ENCODE measurements at places on chromosomes 1 and 21.
A peak's percentile ranks its signal among the peaks of the same experiment; 100 is the strongest.

- DNase-seq: no peak
Observed at GRCh38 chr21:34973685-34974084, 75.4 kb downstream of the RUNX1 start.

DNA sequence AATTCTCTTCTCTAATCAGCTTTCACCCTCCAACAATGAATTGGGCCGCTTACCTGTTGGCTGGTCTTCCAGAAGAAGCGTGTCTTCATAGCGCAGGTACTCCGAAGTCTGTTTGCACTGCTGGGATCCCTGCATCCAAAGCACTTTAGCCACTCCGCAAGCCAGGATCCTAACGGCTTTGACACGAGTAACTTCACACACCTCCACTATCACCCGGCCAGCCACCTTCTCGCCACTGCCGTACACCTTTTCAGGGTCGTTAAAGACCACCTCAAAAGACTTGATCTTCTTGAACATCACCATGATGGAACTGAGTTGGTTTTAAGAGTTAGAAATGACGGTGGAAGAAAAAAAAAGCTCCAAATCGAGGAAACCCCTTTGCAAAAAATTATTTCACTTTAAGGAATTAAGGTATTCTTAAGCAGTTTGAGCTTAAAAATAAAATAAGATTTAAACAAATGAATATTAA lies 381 bp downstream of the TXNIP start:
- DNase-seq: no peak

- no peak for DNase-seq
Observed at GRCh38 chr1:21939650-21940374, 2.7 kb upstream of the HSPG2 start.

DNA sequence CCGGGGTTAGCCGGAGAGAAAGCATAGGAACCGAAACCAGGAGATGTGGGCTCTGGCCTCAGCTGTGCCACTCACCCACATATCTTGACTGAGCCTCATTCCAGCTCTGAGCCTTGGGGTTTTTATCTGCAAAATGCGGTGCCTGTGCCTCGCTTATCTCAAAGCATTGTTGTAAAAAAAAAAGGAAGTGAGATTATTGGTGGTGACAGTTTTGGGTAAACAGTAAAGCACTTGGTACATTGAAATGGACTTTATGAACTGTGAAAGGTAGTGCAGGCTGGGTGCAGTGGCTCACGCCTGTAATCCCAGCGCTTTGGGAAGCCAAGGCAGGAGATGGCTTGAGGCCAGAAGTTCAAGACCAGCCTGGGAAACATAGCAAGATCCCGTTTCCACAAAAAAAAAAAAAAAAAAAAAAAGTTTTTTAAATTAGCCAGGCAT lies 3.8 kb downstream of the PTAFR start:
- DNase-seq: no peak

DNA sequence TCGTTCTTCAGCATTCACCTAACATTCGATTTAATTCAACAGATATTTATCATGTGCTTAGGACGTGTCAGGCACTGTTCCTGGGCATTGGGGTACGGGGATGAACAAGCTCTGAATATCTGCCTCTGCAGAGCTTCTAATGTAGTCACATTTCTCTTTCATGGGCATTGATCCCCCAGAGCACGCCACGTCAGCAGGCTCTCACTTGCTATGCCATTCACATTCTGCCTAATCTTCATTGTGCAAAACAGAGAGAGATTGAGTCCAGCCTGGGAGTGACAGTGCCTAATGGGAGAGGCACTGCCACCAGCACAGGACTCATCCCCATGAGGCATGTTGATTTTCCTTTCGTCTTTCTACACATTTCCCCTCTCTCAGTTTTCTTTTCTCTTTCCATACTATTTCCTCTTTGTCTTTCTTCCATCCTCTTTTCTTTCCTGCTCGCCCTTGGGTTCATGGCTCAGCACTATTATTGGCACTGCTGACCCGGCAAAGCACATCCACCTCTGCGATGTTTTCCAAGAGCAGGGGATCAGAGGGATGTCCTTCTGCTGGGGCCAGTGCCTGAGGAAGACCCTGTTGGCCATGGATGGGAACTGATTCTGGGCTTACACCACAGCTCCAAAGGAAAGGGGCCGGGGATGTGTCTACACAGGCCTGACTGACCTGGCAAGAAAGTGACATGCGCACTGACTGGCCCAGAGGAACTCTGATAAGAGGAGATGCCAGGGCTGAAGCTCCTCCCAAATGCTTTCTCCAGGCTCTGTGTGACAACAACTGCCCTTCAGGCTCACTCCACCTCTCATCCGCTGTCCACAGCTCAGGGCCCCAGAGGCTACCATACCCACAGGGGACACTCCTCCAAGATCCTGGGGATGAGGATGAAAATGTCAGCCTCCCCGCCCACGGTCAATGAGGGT lies 195.9 kb downstream of the TOMM20 start:
- DNase-seq: no peak

- no peak for DNase-seq
Observed at GRCh38 chr1:224157316-224157715, 25.7 kb upstream of the DEGS1 start.

DNA sequence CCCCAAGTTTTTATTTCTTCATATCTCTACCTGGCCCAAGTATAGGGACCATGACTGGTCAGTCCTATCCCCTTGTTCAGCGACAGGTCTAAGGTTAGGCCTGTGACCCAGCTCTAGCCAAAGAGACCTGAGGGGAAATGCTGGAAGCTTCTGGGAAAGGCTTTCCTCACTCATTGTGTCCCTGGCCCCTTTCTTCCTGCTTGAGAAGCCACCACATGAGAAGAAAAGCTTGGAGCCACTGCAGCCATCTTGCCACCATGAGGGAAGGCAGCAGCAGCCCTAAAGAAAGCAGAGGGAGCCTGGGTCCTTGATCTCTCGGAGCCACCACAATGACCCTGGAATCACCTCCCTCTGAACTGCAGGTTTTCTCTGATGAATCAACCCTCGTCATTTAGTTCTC lies 43.4 kb downstream of the ATF3 start:
- DNase-seq: no peak

GRCh38 chr21:14308234-14308633 lies 74.7 kb downstream of the HSPA13 start:
- no peak for DNase-seq

DNA sequence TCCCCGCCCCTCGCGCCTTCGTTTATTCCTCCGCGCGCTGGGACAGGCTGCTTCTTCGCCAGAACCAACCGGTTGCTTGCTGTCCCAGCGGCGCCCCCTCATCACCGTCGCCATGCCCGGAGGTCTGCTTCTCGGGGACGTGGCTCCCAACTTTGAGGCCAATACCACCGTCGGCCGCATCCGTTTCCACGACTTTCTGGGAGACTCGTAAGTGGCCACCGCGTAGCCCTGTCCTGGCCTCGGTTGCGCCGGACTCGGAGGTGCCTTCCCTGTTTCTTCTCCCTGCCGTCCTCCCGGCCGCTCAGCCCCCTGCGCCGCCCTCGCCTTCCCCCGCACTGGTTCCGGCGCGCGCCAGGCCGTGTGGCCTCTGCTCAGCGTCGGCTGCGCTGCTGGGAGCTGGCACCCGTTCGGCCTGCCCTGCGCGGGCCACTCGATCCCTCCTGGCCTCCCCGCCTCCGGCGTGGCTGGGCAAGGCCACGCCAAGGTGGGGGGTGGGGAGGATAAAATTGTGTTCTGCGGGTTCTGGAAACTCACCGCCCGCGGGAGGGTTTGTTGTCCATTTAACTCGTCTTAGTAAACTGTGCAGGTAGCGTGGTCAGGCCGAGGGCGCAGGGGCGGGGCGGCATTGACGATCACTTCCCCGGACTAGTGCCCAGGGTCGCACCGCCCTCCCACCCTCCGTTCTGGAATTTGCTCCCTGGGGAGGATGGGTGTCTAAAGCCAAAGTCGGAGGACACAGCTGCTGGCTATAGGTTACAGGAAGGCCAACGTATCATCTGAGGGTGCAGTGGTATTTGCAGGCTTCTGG lies at the start of gene PRDX6:
Gene PRDX6, plus strand, starts transcription at position 50 of the 808 bp plus-strand sequence. Its CDS starts 63 bp downstream, at position 113.
- DNase-seq: peak; percentile 65

GRCh38 chr21:32494934-32495709 lies 82.6 kb downstream of the EVA1C start:
- DNase-seq: no peak

DNA sequence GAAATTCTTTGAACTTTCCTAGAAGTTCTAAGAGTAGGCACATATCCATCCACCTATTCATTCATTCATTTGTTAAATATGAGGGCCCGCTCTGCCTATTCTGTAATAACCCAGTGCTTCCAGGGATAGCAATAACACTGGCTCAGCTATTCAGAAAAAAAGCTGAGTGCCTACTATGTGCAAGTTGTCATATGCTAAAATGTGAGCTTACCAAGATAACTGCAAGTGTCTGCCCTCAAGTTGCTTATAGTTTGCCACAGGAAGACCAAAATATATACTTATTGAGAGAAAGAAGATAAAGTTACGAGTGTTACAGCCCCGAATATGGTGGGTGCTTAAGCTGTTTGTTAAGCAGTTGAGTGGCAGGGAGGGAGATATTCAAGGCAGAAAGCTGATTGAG lies 39.6 kb downstream of the CD55 start:
- DNase-seq: no peak

DNA sequence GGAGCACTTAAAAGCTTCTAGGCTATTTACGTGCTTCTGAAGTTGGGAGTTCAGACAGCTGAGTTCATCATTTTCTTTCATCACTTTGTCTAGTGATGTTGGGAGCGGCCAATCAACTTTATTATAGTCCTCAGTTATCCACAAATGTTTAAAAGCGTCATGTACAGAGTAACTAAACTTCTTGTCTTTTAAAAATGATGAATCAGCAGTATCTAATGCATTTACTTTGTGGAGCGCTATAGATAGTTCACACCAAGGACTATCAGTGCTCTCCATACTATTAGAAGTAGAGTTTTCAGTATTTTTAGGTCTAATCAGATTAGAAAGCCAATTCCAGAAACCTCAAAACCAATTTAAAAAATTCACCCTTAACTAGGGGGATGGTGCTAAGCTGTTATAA lies 778.7 kb upstream of the PRMT6 start:
- DNase-seq: no peak

DNA sequence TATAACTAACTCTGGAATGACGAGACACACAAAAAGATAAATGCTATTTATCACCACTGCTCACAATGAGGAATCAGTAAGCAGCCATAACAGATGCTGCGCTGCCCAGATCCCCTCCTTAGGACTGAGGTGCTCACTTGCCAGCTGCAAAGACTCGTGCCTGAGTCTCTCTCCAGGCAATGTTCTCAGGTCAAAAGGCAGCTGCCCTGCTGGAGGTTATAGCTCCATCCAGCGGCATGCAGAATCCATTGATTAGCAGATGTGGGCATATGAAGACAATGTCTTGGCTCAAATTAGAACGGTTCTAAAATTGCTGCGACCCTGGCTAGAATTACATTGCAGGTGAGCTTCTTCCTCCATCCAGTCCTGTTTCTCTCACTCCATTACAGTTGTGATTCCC lies 328.2 kb upstream of the CHRM3 start:
- no peak for DNase-seq

GRCh38 chr1:62436039-62436465 lies 797 bp upstream of the USP1 start:
- DNase-seq: no peak

GRCh38 chr1:104987210-104987609 lies 1237.5 kb downstream of the AMY1C start:
- DNase-seq: no peak

GRCh38 chr1:154635171-154635570 lies 27.2 kb upstream of the ADAR start:
- DNase-seq: no peak

DNA sequence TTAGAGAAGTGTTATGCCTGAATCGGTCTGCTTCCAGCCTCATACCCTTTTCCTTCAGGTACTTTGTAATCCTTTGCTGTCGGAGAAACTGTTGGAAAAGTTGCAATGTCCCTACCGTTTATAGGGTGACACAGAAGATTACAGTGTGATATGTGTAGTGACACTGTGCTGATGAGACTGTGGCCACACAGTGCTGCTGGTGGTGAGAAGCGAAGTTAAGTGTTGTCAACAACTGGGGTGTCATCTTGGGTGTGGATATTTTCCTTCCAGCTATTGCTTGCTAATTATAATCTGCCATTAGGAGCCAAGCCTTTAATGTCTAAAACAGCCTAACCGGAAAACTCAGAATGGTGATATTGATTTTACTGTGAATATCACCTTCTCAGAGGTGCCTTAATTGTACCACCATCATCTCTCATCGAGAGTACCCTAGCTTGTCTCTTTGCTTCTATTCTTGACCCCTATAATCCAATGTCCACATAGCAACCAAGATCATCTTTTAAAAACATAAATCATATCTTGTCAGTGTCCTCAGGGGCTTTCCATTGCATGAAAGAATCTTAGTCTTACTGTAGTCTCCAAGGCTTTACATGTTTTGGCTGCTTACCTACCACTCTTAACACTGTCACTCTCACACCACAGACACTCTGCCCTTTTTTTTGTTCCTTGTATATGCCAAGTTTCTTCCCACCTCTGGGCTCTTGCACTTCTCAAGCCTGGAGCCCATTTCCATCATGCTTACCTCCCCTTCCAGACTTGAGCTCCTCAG lies 89.4 kb upstream of the PGD start:
- no peak for DNase-seq

DNA sequence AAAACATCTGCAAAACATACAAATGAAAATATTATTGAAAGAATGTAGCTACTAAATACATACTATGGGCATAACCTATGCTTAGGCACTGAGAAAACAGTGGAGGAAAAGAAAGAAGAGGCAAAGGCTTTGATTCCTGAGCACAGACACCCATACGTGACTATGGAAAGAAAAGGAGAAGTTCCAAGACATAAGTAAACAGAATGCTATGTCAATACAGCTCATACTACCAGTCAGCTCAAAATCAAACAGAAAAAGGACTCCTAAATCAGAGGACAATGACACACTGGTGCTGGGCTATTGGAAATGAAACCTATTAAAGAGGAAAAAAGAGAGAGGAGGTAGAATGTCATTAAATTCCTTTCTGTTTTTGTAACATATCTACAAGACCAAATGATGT lies 225.4 kb downstream of the SMYD3 start:
- DNase-seq: no peak

DNA sequence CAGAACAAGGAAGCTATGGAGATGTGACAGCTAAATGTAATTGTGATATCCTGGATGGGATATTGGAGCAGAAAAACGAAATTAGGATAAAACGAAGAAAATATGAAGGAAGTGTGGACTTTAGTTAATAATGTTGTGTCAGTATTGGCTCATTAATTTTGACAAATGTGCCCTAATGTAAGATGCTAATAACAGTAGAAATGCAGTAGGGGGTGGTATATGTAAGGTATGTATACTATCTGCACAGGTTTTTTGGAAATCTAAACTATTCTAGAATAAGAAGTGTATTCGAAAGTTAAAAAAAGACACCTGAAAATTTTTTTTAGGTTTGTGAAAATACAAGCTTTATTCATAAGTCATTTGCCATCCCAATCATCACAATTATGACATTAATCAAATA lies 421.4 kb upstream of the B3GALT2 start:
- no peak for DNase-seq

DNA sequence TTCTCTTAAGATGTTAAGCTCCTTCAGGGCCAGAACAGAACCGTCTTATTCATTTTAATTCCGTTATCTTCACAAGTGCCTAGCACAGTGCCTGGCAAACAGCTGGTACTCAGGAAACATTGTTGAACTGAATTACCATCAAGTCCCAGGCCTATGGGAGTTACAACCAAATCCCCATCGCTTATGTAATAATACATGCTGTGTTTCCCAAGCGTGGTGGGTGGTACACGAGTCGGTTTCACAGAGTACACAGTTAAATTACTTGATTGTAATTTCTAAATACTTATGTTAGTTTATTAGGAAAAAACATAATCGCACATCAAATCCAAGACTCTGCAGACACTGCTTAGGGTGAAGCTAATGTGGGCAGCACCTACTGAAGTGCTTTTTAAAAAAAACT lies 1.0 kb downstream of the ANGEL2 start:
- DNase-seq: no peak

Data from stimulated activated CD8-positive, alpha-beta memory T cell treated with anti-CD3 and anti-CD28 coated beads, Interleukin-15, amount 100 ng/mL, for 1 hour (primary cell).